Mucosa of gallbladder (tissue), 1 donor: ENCODE measurements at places on chromosomes 6 and 20.

DNA sequence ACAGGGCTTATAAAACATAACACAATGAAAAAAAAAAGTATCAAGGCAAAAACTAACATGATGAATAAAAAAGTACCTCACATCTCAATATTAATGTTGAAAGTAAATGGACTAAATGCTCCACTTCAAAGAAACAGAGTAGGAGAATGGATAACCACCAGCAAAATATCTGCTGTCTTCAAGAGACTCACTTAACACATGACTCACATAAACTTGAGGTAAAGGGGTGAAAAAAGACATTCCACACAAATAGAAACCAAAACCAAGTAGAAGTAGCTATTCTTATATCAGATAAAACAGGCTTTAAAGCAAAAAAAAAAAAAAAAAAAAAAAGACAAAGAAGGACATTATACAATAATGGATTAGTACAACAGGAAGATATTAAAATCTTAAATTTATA lies 86.9 kb downstream of the TBC1D32 start:
- no peak for DNase-seq

DNA sequence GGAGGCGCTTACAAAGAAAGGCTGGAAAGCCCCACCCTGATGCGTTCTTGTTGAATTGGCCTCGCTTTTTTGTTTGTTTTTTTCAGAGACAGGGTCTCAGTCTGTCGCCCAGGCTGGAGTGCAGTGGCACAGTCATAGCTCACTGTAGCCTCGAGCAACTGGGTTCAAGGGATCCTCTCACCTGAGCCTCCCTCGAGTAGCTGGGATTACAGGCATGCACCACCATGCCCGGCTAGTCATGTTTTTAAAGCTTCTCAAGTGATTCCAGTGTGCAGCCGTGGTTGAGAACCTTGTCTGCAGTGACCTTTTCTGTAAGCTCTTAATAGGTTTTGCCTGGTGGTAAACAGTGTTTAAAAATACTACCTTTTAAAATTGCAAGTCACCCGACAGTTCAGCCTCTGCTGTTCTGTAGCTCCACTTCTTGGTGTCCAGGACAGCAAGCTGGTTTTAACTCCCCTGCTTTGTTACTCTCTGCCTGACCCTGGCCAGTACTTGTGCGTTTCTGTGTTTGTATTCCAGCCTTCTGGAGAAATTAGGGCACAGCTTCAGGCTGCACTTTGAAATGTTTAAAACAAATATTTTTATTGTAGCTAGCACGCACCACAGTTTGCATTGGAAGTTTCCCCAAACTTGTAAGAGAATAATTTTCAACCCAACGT lies 54.4 kb downstream of the KDM1B start:
- no peak for DNase-seq

- DNase-seq: no peak
Observed at GRCh38 chr20:59411170-59411569, 110.8 kb downstream of the EDN3 start.

- DNase-seq: no peak
Observed at GRCh38 chr6:132751828-132752227, 5.9 kb downstream of the VNN2 start.
